Activated T-cell treated with anti-CD3 and anti-CD28 coated beads, Interleukin-2, amount 50 U/mL, for 72 hours (primary cell): ENCODE measurements at places on chromosomes 12 and 14. TPM values are rescaled to one million over a fixed set of nuclear protein-coding genes. Genes with fewer than 3 reads are reported as not detected.

DNA sequence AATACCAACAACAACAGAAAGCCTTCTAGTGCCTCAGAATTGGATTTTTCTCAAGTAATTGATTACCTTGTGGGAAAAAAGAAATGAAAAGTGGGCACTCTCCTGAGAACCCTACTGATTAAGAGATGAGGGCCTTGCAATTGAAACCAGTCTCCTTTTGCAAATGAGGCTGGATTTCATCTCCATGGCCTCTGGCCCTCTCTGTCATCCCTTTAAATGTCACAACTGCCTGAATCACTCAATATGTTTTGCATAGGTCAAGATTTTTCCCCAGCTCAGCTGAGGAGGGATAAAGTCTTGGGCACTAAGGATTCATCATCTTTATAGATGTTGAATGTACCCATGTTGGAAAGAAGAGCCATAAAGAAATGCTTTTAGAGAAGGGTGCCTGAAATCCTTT is 166.4 kb downstream of the RMST start:
- H3K36me3 ChIP-seq, result peaks cover 1% of the 10 kb centered on the region
- H3K27ac ChIP-seq, result no peak overlapping the region
- H3K27me3 ChIP-seq, result no peaks in the 10 kb centered on the region
- no peaks in the 10 kb centered on the region for H3K4me1 ChIP-seq

GRCh38 chr12:25491396-25492325 is 61.4 kb downstream of the LMNTD1 start:
- H3K36me3 ChIP-seq, result peaks cover 2% of the 10 kb centered on the region
- H3K27me3 ChIP-seq, result no peaks in the 10 kb centered on the region
- H3K4me3 ChIP-seq, result no peak overlapping the region
- H3K4me1 ChIP-seq, result peaks cover 5% of the 10 kb centered on the region
- no peak for DNase-seq

DNA sequence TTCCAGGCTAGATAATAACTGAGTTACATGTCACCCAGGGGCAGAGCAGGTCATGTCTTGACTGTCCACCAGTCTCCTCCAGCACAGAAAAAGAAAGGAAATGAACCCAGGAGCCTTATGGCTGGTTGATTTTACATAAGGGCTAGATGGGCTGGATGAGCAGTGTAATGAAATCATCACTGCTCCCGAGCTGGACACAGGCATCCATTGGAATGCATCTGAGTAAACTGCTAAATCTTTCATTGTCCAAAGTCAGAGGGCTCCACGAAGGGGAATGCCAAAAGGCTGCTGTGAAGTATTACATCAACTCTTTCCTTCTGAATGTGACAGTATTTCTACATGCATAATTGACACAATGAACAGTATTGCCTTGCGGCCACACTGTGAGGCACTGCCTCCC is 30.1 kb upstream of the TSPAN11 start:
- H3K4me1 ChIP-seq, result no peaks in the 10 kb centered on the region
- no peaks in the 10 kb centered on the region for H3K36me3 ChIP-seq
- DNase-seq, result no peak
- H3K4me3 ChIP-seq, result no peak overlapping the region
- H3K27me3 ChIP-seq, result peaks cover 12% of the 10 kb centered on the region

Gene SAMD4A
- total RNA-seq, result 8.2 TPM
